ENCODE measurements at places on chromosomes 6 and 20.

DNA sequence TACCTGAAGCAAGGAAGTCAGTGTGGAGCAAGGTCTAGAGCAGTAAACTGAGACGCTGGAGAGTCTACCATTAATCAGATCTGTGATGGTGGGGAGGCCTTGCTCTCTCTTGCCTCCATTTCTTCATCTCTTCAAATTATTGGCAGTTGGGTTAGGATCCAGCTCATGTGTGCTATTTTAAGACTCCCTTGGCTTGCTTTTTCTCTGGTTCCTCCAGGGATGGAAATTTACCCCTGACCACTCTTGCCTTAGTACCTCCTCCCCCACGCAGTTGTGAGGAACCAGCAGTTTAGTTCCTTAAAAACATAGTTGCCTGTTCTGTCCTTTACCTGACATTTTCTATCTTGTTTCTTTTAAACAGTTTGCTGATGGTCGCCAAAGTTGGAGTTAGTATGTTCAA, 7.4 kb downstream of the TMEM14C start:
- no peak for DNase-seq

DNA sequence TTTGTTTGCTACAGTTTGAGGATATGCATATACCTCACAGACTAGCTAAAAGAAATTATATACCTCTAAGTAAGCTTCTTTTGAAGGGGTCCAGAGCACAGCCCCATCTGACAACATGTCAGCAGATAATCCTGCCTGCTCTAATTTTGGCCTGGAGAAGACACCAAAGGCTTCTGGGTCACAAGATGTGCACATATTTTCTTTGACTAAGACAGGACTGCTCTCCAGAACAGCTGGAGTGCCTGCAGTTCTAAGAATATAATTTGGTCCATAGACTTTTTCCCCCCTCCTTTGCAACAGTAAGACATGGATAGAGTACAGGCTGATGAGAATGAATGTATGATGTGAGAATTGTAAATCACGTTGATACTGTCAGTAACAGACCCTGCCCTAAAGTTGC, 107.9 kb upstream of the KCNK16 start:
- DNase-seq = no peak

GRCh38 chr6:13096084-13096483, 232.3 kb downstream of the TBC1D7 start:
- no peak for DNase-seq

- DNase-seq = no peak
Observed at GRCh38 chr6:74510878-74511277, 695.0 kb downstream of the COL12A1 start.

DNA sequence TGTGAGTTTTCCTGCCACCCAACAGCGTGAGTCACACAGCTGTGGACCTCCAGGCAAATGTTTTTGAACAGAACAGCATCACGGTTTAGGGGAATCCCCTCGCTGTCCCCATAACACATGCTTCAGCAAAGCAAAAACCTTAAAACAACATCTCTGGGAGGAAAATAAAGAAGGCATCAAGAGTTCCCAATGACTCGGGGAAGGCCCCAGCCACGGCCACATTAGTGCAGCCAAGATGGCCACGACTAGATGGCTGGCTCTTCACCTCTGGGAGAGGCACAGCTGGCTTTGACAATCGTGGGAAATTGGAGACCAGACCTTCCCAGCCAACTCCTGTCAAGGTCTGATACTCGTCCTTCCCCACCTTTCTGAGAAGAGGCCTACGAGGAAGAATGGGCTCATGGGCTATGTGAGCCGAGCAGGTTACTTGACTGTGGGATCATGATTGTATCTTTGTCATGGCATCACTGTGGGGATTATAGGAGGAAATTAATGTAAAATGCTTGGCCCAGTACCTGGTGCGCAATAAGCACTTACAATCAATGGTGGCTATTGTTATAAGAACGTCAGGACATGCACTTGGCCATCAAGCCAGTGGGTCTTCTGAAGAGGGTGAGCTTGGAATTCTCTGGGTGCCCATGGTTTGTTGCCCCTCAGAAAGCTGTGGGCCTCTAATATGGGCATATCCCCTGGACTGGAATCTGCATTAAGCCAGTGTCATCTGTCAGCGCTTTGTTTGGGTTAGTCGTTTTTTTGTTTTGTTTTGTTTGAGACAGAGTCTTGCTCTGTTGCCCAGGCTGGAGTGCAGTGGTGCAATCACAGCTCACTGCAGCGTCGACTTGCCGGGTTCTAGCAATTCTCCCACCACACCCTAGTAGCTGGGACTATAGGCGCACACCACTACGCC, 43.6 kb downstream of the FGD2 start:
- peak; percentile 60 for DNase-seq

DNA sequence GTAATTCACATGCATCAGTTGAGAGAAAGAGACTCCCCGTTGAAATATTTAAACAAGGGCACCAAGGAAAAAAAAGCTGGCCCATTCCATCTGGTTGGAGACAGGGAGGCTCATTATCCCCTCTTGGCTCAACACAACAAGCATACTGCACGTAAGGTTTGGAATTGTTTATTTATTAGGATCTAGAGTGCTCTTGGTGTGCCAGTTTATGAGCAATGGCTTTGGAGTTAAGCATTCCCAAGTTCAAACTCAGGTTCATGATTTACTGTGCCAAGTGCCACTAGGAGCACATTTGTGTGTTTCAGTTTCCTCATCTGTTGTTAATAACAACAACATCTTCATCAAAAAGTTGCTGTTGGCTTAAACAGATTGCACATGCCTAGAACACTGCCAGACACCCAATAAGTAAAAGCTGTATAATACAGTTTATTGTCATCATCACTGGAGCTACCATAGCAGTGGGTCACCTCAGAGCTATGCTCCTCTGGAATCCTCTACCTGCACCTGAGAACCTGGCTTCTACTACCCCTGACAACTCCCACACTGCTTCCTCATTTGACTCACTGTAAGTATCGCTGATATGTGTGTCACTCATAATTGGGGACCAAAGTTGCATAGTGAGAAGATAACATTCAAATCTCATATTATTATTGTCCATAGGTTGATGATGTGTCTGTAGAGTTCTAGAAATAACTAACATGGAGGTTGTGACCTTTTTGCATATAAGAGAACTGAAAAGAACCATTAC, 5.4 kb downstream of the SLC17A3 start:
- DNase-seq = no peak

- DNase-seq = no peak
Observed at GRCh38 chr20:50329981-50330503, 139.4 kb downstream of the CEBPB start.

DNA sequence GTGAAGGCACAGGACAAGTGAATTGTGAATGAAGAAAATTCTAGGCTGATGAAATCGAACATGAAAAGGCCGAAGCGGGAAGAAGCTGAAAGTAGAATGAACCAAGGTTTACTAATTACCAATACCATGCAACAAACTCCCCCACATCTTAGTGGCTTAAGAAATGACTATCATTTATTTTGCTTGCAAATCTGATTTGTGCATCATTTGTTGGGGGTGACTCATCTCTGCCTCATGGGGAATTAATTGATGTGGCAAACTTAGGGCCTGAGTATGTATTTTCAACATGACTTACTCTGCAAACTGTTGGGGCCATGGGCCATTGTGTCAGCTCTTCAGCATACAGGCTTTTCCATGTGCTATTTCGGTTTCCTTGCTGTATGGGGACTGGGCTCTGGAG, 26.8 kb downstream of the PPP1R14C start:
- DNase-seq = no peak

DNA sequence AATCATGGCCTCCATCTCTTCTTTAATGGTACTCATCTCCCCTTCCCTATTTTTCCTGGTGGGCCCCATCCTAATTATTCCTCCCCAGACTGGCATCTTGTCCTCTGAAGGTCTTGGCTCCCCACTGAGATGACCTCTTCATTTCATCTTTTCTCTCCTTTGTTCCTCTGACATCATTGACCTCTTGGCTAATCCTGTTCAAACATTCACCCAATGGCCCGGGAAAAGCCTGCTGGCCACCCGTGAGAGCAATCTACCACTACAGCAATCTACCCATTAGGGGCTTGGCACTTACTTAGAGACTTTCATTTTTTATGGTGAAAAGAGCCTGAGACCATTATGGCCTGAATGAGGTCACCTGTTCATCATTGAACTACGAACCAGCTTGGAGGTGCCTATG, 130.8 kb downstream of the DNAH8 start:
- no peak for DNase-seq

DNA sequence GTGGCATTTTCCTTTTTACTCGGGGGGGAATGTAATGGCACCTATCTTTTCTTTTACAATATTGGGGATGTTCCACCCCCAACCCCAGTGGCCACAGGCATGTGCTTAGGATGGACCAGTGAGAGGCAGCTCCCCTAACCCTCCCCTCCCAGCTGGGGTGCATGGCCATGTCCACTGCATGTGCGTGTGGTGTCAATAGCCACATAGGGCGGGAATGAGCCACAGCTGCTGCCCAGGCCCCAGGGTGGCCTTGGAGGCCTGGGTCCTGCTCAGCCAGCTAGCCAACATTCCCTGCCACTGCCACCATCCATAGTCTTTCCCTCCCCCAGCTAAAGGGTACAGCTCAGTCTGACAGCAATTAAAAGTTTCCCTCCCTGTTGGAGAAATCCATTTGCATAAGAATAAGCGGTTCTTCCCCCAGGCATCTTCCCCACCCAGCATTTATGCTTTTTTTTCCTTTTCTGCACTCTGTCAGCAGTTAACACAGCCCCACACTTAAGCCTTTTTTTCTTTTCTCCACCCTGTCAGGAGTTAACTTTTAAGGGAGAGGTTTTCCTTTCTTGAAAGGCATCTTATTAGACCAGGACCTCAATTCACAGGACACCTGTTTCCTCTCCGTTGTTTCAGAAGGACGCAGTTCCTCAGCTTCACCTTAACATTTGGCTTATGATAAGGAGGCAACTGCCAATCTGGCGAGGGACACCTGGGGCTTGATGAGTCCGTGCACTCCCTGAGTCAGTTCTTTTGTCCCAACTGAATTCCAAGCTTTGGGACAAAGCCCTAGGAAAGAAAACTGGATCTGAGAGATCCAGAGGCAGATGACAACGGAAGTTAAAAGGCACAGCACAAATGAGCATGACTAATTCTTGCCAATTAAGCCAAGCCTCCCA, 121.4 kb downstream of the TPBG start:
- no peak for DNase-seq

GRCh38 chr20:19996222-19996621, 20.9 kb upstream of the NAA20 start:
- DNase-seq = no peak

DNA sequence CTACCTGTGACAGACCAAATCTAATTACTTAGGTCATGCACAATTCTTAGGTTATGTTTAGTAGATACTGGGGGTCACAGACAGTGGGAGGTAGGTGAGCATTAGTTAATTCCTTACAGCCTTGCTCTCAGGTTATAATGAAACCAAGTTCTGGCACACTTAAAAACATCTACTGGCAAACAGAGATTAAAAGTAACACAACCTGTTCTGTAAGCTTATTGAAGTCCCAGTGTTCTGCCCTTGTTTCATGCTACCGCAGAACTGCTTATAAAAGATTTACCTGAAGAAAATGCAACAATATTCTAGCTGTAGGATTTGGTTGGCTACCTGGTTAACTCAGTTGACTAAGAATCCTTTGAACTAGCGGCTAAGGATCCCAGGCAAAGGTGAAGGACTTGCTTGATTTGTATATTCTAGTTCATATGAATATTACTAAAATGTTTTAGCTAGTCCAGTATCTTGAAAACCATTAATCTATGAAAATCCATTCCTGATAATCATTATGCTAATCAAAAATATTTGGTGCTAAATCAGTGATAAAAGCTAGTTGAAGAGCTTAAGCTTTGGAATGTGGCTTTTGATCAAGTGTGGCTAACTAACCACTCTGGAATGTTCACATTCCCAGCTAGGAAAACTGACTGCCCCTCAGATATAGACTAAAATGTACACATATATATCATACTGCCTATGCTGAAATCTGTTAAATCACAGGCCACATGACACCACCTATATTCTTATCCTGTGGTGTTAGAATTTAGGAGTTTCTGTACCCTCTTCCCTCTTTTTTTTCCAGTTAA, 7.2 kb downstream of the PEX3 start:
- DNase-seq = peak; percentile 38

DNA sequence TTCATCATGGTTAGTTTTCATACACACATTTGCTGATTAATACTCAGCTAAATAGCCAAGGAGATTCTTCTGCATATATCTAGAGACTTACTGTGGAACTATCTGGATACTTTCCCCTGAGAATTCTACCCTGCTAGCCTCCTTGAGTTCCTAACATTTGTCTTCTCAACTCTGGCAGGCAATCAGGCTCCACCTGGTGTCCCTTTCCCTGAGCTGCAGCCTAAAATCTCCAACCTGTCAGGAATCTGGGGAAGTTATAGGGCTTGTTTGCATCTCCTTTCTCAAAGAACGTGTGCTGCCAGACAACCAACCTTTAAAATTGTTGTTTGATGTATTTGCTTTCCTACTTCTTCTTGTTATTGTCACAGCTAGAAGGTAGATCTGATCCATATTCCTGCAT, 73.4 kb downstream of the FUT9 start:
- no peak for DNase-seq

GRCh38 chr20:61692479-61692878, 373.2 kb downstream of the TAF4 start:
- no peak for DNase-seq

- DNase-seq = no peak
Observed at GRCh38 chr20:2900845-2901592, 27.7 kb downstream of the PTPRA start.

DNA sequence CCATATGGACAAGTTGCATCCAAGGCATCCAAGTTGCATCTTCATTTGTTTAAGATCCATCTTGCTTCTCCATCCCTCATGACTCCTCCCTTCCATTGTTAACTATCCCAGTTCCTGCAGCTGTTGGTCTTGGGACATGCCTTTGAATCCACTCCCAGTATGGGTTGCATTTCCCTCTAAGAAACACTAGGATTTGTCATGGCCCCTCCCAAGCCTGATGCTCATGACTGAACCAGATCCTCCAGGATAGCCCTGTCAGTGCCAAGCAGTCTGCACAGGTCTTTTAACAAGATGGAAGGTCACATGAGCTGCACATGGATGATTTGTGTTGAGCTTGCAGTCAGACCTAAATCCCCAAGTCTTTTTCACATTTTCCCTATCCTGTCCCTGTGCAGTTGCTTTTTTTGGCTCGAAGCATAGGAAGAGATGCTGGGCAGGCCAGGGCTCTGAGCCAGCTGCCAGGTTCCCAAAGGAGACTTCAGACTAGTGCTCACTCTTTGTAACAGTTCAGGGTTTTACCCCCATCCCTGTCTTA, 4.2 kb downstream of the PPP2R5D start:
- no peak for DNase-seq

- peak; percentile 57 for DNase-seq
Observed at GRCh38 chr20:49676581-49677291, 36.9 kb downstream of the B4GALT5 start.
